Hematopoietic multipotent progenitor cell treated with erythropoietin and hydrocortisone succinate and interleukin-3 and kit ligand, for 4 days (in vitro differentiated cells): ENCODE measurements at places on chromosomes 5 and 9.

DNA sequence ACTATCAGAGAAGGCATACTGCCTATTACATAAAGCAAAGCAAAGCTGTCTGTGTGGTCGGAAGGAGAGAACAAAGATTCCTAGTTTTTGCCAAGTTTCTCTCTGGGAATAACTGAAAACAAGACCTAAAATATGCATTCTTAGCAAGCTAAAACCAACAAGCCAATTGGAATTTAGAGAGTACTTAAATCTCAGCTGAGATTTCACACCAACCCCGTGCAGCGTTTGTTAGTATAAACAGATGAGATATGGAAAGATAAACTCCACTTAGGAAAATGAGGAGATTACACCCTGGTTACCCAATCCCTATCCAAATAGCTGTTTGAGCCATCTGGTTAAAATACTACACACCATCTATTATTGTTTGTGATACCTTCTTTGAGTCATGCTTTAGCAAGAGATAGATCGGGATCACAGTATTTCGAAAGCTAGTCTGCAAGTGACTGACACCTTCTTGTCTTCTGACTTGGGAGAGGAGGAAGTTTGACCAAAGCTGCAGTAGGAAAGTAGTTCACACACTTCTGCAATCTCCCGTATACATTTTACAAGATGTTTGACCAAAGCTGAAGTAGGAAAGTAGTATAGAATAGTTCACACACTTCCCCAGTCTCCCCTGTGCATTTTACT lies 18.2 kb downstream of the FAF2 start:
- DNase-seq, result peak; percentile 62

DNA sequence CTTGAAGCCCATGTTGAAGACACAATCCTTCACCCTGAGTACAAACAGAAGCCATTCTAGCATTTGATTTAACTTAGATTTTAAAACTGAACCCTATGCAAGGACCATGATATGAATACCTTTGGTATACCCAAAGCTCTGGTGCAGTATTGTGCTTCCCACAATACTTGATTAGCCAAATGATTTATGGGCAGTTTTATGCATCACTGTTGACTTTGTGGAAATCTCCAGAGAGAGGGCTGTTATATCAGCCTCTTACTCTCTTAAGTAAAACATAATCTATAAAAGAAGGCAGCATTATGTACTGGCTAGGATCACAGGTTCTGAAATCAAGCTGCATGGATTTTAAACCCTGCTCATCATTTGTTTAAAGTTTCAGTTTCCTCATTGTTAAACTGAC lies 762.8 kb downstream of the EFNA5 start:
- DNase-seq, result no peak

DNA sequence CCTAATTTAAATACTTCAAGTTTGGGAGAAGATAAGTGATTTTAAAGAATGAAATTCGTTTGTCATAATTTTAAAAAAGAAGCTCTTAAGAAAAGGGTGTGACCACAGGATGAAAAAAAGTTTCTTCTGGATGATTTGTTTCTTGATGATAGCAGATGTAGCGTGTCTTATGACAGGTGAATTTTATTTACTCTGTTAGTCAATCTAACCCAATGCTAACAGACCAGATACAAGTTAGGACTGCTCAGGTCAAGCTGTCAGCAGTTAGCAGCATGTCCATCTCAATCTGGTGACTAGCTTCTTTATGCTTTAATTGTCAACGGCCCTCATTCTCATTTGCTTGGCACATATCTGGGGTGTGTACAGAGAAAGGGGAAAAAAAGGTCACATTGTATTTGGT lies 456.0 kb downstream of the BNC2 start:
- no peak for DNase-seq

DNA sequence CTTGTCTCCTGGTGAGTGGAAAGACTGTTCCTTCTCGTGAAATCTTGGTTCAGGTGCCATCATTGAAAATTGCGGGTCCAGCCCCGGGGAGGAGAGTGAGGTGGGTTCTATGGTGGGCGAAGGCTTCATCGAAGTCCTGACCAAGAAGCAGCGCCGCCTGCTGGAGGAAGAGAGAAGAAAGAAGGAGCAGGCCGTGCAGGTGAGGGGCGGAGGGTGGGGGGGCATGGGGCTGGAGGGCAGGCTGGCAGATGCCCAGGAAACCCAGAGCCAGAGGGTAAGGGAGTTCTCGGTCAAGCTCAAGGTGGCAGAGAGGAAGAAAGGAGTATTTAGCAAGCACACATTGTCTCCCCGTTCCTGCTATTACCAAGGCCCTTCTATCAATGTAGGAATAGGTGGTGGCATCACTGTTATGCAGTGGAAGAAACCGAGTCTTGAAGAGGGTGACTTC lies 24.3 kb upstream of the POMT1 start:
- peak; percentile 67 for DNase-seq

GRCh38 chr9:4769321-4770080 lies 23.2 kb upstream of the RCL1 start:
- DNase-seq, result peak; percentile 19

DNA sequence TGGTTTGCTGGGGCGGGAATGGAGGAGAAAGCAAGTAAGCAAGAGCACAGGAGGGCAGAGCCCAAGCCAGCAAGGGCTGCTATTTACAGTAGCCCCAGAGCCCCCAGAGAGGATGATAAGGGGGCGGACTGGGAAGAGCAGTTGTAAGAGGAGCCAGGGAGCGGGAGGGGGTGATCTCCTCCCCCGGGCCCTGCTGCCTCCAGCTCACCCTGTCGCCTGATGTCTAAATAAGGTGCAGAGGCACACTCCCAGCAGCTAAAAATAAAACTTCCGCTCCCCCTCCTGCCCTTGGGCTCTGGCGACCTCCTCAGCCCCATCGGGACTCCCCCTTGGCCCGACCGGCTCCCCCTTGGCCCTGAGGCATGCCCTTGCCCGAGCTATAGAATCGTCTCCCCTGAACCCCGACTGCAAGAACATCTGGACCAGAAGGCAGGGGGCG lies 14.4 kb upstream of the CCDC69 start:
- no peak for DNase-seq

DNA sequence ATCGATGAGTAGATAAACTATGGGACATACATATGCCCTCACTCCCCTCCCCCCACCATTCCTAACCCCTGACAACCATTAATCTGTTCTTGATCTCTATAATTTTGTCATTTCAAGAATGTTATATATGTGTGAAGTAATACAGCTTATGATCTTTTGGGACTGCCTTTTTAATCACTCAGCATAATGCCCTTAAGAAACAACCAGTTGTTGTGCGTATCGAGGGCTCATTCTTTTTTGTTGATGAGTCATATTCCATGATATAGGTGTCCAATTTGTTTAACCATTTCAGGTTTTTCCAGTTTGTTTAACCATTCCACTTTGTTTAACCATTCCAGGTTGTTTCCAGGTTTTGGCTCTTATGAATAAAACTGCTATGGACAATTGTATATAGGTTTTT lies 75.6 kb downstream of the ARHGEF28 start:
- no peak for DNase-seq

DNA sequence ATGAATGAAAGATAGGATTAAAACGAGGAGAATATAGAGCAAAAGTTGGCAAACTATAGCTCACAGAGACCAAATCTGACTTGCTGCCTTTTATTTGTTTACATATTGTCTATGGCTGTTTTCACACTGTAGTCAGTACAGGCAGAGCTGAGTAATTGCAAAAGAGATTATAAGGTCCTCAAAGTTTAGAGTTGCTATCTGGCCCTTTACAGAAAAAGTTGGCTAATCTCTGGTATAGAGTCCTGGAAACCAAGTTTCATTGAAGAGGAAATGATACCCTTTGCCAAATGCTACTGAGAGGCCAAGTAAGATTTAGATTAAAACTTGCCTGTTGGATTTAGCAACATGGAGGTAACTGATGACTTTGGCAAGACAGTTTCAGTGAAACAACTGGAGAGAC lies 36.0 kb downstream of the LYRM7 start:
- DNase-seq, result peak; percentile 65

DNA sequence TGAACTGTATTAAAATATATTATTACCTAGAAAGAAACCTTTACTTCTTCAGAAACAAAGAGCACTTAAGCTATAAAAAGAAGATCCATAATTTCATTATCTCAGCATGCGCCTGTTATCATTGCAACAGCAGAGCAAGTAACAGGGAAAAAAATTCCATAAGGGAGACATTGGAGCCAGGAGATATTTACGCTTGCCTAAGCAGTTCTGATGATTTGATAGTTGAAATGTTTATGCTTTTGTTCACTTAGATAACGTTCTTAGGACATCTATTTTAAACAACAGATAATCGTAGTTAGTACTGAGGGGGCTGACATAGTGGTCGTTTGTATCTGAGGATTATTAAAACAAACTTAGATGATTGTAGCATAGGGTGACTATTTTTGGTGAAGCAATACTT lies 252.5 kb downstream of the NNT start:
- DNase-seq, result no peak

- DNase-seq, result peak; percentile 35
Measured at GRCh38 chr9:18396102-18396728, 77.7 kb upstream of the ADAMTSL1 start.

GRCh38 chr9:126702151-126703001 lies 88.6 kb downstream of the LMX1B start:
- peak; percentile 47 for DNase-seq

DNA sequence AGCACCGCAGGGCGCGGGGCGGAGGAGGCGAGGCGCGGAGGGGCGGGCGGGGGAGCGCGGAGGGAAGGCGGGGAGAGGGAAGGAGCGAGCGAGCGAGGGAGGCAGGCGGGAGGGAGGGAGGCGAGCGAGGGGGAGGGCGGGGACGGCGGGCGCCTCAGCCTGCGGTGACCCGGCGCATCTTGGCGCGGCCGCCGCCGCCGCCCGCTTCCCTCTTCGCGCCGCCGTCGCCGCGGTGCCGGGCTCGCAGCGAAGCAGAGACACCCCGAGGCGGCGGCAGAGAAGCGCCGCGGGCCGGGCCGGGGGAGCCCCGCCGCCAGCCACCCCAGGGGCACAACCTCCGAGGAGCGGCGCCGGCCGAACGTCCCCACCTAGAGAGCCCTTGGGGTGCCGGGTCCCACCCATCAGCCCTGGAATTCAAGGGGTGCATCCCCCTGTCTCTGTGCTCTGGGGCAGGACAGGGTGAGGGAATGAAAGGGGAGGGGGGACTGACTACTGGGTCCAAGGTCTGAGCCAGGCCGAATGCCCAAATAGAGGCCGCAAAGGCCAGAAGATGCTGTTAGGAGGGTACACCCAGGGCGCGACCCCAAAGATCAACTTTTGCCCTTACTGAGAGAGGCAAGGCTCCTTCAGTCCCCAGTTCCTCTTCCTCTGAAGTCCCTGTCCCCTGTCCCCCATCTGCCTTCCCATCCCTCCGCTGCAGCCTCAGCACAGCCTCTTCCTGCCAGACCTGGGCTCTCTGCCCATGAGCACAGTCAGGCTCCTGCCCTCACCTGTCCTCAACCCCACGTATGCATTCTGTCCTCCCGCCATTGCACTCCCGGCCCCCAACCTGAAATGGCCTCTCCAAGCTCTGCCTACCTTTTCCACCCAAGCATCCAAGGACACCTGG lies at the start of gene ADAMTS2:
Gene ADAMTS2, minus strand, starts transcription at position 29 of the 889 bp plus-strand sequence. CDS start 133 bp downstream, outside the sequence.
- DNase-seq, result peak; percentile 60

- DNase-seq, result no peak
Measured at GRCh38 chr9:97438257-97438656, 26.4 kb downstream of the TDRD7 start.

DNA sequence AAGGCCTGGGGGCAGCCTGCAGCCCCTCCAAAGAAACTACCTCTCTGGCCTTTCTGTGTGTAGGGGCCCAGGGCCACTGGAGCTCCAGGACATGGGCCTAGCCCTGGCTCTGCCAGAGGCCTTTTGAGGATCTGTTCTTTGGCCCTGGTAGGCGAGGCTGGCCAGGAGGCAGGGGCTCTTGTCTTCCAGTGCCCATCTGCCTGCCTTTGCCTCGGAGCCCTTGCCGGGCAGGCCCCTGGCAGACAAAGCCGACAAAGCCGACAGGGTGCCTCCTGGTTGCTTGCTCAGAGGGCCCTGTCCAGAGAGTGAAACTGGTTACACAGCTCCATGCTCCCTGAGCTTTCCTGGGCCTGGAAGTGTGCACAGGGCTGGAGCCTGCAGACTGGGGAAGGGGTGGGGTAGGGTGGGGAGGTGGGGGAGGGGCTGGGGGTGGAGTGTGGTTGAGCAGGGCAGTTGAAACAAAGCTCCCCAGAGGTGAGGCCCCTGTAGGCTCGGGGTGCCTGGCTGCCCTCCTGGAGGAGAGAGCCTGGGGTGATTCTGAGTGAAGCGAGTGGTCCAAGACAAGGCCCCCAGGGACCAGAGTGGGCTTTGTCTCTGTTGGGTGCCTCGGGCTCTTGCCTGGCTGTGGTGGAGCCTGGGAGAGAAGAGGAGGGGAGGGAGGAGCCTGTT lies 29.3 kb downstream of the PTPA start:
- DNase-seq, result peak; percentile 48

GRCh38 chr9:1050125-1050895 lies at the start of gene DMRT2:
TSS of gene DMRT2 (plus strand) at chr9:1050357. CDS start at chr9:1051614, 1,257 bp downstream.
- DNase-seq, result peak; percentile 82
